ENCODE measurements at places on chromosomes 6 and 20. TPM values are rescaled to one million over a fixed set of nuclear protein-coding genes. Genes with fewer than 3 reads are reported as not detected.

- no peak overlapping the region for H3K4me3 ChIP-seq
- no peak for DNase-seq
- H3K4me1 ChIP-seq = no peaks in the 10 kb centered on the region
- H3K36me3 ChIP-seq = no peaks in the 10 kb centered on the region
Observed at GRCh38 chr6:139919107-139920026, 544.9 kb upstream of the CITED2 start.

The KCNB1 gene
- polyA plus RNA-seq = 3.2 TPM

GRCh38 chr6:52317841-52318581 lies 33.5 kb upstream of the MCM3 start:
- H3K4me1 ChIP-seq = no peaks in the 10 kb centered on the region
- no peak overlapping the region for H3K4me3 ChIP-seq
- H3K36me3 ChIP-seq = no peaks in the 10 kb centered on the region
- no peak overlapping the region for H3K27ac ChIP-seq

The TRIM10 gene
- polyA plus RNA-seq = not detected

DNA sequence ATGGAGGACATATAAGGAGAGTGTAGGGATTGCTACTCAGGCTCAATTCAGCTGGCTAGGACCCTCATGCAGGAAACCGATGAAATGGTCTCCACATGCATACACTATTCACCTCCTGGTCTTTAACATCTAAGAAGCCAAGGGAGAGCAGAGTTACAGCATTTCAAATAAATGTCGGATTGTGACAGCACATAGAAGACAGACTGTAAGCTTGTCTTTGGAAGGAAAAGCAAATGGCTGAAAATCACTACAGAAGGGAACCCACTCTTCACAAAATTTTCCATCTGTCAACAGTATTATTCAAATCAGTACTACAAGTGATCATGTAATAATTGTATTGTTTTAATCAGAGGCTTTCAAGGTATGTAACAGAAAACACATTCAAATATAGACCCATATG lies 72.9 kb downstream of the ATG5 start:
- H3K4me1 ChIP-seq = peaks cover 19% of the 10 kb centered on the region
- H3K4me3 ChIP-seq = no peak overlapping the region
- no peak for DNase-seq
- H3K27me3 ChIP-seq = no peaks in the 10 kb centered on the region

DNA sequence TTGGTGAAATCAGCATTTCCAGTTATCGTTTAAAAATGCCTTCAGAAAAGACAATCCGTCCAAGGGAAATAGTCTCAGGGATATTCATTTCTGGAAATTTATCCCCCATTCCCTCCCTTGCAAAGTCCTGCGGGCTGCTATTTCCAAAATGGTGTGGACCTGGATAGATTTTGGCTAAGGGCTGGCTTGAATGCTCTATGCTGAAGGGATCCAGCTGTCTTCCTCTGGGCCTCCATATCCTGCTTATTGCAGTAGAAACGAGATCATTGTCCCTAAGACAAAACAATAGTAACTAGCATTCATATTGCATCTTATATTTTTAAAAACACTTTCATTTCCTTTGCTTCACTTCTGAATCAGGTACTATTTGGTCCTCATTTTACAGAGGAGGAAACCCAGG lies 129.9 kb downstream of the ANKRD60 start:
- H3K4me1 ChIP-seq = no peaks in the 10 kb centered on the region
- no peaks in the 10 kb centered on the region for H3K27me3 ChIP-seq
- H3K27ac ChIP-seq = no peak overlapping the region
- no peaks in the 10 kb centered on the region for H3K36me3 ChIP-seq

DNA sequence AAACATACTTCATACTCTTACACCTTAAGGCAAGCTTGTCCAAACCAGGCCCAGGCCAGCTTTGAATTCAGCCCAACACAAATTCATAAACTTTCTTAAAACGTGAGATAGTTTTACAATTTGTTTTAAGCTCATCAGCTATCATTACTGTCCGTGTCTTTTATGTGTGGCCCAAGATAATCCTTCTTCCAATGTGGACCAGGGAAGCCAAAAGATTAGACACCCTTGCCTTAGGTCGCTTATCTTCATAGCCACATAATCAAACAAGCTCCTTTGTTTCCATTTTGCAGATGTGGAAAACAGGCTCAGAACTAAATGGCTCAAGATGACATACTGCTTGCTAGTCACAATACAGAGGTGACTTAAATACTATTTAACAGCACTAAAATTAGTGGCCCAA lies 6.0 kb downstream of the SALL4 start:
- no peak overlapping the region for H3K27ac ChIP-seq
- no peaks in the 10 kb centered on the region for H3K36me3 ChIP-seq
- no peak overlapping the region for H3K4me3 ChIP-seq
- peaks cover 40% of the 10 kb centered on the region for H3K27me3 ChIP-seq
- no peak for DNase-seq

Measured in psoas muscle (tissue), 8 donors.